ENCODE measurements at places on chromosomes 5 and 9.

DNA sequence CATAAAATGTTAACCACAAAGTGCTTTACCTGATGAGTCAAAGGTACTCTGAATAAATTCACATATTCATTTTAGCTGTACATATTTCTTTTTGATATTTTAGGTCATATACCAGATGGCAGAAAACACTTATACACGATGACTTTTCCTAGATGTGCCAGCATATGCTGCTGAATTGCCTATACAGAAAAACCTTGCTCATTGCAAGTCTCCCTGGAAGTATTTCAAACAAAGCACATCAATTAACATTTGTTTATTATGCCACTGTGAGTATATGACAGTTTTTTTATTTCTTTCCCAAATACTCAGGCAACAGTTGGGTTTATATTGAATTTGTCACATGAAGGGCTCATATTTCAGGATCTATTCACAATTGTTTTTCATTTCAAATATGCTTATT lies 180.8 kb downstream of the TMEM232 start:
- H3K27ac ChIP-seq = no peak overlapping the region
- H3K36me3 ChIP-seq = no peaks in the 10 kb centered on the region
- no peaks in the 10 kb centered on the region for H3K27me3 ChIP-seq

GRCh38 chr9:92749071-92749933 lies 15.3 kb downstream of the BICD2 start:
- DNase-seq = no peak
- no peaks in the 10 kb centered on the region for H3K36me3 ChIP-seq
- no peak overlapping the region for H3K4me3 ChIP-seq
- H3K27me3 ChIP-seq = no peaks in the 10 kb centered on the region
- peaks cover 9% of the 10 kb centered on the region for H3K4me1 ChIP-seq

DNA sequence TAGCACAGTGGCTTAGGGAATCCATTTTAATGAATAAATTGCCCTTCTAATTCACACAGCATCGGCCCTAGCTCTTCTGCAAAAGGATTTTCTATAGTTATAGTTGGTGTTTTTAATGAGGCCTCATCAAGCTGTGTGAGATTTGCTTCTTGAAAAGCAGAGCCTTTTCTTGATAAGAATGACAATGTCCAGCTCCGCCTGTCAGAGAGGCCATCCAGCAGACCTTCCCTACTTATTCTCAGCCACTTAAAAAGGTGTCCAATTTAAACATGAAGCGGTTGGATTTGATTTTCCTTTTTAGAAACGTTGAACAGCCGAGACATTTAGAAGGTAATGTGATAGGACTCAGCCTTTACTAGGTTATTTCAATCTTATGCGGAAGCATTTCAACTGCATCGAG lies 134.4 kb downstream of the ZNF608 start:
- no peak overlapping the region for H3K4me3 ChIP-seq
- H3K4me1 ChIP-seq = no peaks in the 10 kb centered on the region
- no peak for DNase-seq
- H3K36me3 ChIP-seq = no peaks in the 10 kb centered on the region

- DNase-seq = no peak
- no peaks in the 10 kb centered on the region for H3K36me3 ChIP-seq
- no peak overlapping the region for H3K27ac ChIP-seq
- no peaks in the 10 kb centered on the region for H3K4me1 ChIP-seq
- H3K4me3 ChIP-seq = no peak overlapping the region
Observed at GRCh38 chr9:130297371-130297770, 31.8 kb downstream of the HMCN2 start.

DNA sequence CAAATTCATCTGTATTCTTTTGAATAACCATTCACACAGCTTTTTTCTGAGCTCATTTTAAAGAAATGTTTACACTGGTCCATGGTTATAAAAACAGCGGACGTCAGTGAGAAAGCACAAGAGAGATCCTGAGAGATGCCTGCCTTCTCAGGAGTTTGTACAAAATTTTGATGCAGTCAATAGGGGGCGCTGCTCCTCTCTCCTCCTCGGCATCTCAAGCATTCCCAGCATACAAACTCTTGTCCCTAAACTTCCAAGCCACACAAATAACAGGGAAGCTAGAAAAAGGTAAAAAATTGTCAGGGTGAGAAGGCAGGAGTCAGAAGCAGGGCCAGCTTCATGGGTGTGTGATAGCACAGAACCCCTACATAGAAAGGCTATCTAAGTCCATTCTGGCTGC lies 11.2 kb upstream of the CCDC152 start:
- no peak overlapping the region for H3K4me3 ChIP-seq
- no peak overlapping the region for H3K27ac ChIP-seq
- no peak for DNase-seq
- H3K36me3 ChIP-seq = no peaks in the 10 kb centered on the region
- H3K4me1 ChIP-seq = no peaks in the 10 kb centered on the region
- H3K27me3 ChIP-seq = no peaks in the 10 kb centered on the region

- no peaks in the 10 kb centered on the region for H3K4me1 ChIP-seq
- no peak overlapping the region for H3K27ac ChIP-seq
- DNase-seq = no peak
Observed at GRCh38 chr5:179262126-179262920, 82.9 kb downstream of the ADAMTS2 start.

DNA sequence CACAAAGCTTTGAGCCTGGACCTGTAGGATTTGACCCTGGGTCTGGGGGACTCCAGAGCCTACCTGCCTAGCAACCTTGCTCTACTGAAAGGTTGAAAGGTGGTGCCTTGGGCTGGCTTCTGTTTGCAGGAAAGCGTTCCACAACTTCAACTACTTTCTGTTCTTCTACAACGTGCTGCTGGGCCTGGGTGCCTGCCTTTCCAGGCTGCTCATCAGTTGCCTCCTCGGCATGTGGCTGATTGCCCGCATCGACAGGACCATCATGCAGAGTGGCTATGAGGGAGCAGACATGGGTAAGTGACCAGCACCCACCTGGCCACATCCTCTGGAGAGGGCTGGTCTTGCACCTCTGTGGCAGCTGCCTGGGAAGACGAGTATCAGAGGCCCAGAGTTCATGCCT lies 13.6 kb upstream of the CCDC180 start:
- no peaks in the 10 kb centered on the region for H3K36me3 ChIP-seq
- no peak for DNase-seq

DNA sequence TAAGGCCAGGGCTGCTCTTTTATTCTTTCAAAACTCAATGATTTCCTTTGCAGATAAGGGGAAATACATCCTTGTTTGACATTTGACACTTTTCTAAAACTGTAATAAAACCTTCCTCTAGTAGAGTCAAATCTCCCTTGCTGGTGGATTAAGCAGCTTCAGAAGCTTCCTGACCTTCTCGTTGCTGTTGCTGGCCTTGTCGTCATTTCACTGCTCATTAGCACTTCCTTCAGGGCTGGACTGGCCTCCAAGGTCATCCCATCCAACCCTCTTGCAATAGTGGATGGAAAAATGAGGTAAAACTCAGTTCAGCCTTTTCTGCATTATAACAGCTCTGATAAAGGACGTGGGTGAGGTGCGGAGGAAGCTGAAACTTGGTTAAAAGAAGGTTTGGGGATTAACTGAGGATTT lies 1.1 kb upstream of the ADAMTSL1 start:
- H3K4me1 ChIP-seq = no peaks in the 10 kb centered on the region
- no peak overlapping the region for H3K4me3 ChIP-seq
- no peak overlapping the region for H3K27ac ChIP-seq
- H3K27me3 ChIP-seq = no peaks in the 10 kb centered on the region
- DNase-seq = no peak

GRCh38 chr9:121725008-121725775 lies 73.8 kb downstream of the DAB2IP start:
- no peaks in the 10 kb centered on the region for H3K27me3 ChIP-seq
- no peak for DNase-seq
- no peaks in the 10 kb centered on the region for H3K36me3 ChIP-seq
- H3K27ac ChIP-seq = peak overlapping the region; percentile 60

GRCh38 chr5:95825495-95825894 lies 3.0 kb upstream of the GLRX start:
- no peaks in the 10 kb centered on the region for H3K36me3 ChIP-seq
- no peak for DNase-seq
- H3K4me1 ChIP-seq = peaks cover 26% of the 10 kb centered on the region
- H3K27ac ChIP-seq = peak overlapping the region; percentile 22
- H3K4me3 ChIP-seq = no peak overlapping the region

GRCh38 chr9:34589636-34590380 lies at the start of gene CNTFR:
Gene CNTFR (minus strand): TSS chr9:34589724. CDS start chr9:34568981, 20,743 bp downstream.
- no peaks in the 10 kb centered on the region for H3K36me3 ChIP-seq
- peaks cover 2% of the 10 kb centered on the region for H3K27me3 ChIP-seq
- H3K27ac ChIP-seq = peak within 1 kb of the TSS; percentile 81
- H3K4me3 ChIP-seq = peak within 1 kb of the TSS; percentile 43

GRCh38 chr5:127373858-127374491 lies 83.4 kb downstream of the MEGF10 start:
- H3K36me3 ChIP-seq = no peaks in the 10 kb centered on the region
- H3K4me3 ChIP-seq = no peak overlapping the region
- H3K27ac ChIP-seq = no peak overlapping the region
- no peaks in the 10 kb centered on the region for H3K4me1 ChIP-seq

Measured in liver (tissue), 10 donors.